DMS79 treated with DMSO at 0.1 percent for 48 hours (cell line): ENCODE measurements at places on chromosomes 4 and X.

GRCh38 chr4:138052806-138053632, 189.1 kb downstream of the SLC7A11 start:
- DNase-seq, result no peak

- no peak for DNase-seq
These were observed 73.9 kb downstream of the FAT4 start for GRCh38 chr4:125388613-125389012.

DNA sequence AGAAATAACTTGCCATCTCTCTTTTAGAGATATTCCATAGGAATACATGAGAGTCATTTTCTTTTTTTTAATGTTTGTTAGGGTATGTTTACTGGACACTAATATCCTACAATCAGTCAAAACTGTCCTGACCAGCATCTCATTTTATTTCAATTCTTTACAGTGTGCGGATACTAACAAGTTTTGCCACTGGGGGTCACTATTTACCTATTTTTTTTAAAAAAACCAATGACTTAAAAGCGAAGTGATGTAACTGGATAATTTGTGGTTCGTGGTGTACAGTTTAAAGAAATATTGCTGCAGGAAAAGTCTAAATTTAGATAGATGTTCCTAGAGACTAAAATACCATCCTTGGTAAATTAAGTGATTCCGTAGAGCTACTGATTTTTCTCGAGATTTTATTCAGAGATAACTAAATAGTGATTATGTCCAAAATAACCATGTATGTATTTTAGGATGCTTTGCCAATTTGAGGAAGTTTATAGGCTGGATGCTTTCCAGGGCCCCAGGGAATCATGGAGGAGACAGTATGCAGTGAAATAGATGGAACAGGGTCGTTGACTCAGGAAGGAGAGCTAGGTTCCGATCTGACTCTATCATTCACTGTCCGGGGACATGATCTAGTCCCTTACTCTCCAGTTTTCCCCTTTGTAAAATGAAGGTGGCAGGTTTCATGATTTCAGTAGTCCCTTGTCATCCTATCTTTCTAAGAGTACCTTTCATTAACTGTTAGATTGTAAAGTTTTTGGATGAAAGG, 34.0 kb upstream of the GNPDA2 start:
- peak; percentile 3 for DNase-seq

GRCh38 chr4:124028182-124028581, 631.6 kb downstream of the SPRY1 start:
- no peak for DNase-seq

- DNase-seq, result no peak
These were observed 289.0 kb upstream of the ADGRL3 start for GRCh38 chr4:60911127-60911526.

DNA sequence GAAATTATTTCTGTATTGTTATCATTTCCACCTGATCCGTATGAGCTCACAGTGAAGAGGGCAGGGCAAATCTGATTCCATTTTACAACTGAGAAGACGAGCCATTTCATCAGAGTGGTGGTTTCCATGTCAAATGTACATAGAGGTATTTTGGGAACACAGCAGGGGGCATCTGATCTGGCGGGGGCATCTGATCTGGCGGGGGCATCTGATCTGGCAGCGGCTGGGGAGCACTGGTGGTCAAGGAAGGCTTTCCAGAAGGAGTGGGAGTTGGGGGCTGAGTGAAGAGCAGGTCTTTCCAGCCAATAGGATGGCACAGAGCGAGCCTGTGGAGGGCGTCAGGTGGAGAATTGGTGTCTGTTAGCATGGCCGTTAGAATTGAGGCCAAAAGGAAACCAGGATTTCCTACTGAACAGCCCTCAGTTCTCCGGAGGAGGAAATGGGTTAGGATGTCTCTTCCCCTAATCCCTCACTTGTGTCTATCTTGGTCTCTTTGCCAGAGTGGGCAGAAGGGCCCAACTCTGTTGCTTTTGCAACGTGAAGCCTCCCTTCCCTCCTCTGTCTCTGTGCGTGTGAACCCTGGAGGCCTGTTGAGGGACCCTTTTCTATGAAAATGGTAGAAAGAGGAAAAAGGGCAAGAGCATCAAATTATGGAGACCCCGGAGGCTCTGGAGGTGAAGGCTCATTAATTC, 41.3 kb downstream of the RHOH start:
- no peak for DNase-seq

- no peak for DNase-seq
These were observed 16.0 kb downstream of the XG start for GRCh38 chrX:2767631-2768455.

GRCh38 chr4:26044983-26045382, 131.0 kb downstream of the SMIM20 start:
- DNase-seq, result no peak

GRCh38 chr4:72712997-72713396, 144.0 kb upstream of the ADAMTS3 start:
- no peak for DNase-seq

DNA sequence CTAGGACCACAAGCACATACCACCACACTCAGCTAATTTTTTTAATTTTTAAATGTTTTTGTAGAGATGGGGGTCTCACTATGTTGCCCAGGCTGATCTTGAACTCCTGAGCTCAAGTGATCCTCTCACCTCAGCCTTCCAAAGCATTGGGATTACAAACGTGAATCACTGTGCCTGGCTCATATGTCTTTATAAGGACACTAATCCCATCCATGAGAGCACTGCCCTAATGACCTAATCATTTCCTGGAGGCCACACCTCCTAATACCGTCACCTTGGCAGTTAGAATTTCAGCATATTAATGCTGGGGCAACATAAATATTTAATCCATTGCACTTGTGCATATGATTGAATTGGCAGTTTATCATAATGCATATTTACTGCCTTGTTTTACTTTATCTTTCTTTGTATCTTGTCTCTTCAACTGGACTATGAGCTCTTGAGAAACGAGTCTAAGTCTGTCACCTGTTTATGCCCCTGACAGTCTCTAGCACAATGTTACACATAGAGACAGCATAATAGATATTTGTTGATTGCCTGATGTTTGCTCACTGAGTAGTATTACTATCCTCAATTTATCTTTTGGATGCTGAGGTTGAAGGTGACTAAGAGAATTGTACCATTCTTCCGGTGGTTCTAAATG, 172.0 kb downstream of the AASDH start:
- DNase-seq, result no peak

DNA sequence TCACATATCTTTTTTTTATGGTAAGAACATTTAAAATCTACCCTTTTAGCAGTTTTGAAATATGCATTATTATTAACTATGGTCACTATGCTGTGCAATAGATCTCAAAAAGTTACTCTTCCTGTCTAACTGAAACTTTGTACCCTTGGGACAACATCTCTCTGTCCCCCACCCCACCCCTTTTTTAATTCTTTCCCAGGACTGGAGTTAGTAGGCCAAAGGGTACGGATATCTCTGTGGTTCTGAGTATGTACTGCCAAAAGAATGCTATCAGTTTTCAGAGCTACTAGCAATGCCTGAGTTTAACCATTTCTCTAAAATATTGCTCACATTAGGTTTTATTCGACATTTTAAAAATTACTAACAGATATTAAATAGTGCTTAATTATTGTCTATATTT, 4.7 kb upstream of the FAM241A start:
- DNase-seq, result no peak
